ENCODE measurements at places on chromosomes 3 and 15.

DNA sequence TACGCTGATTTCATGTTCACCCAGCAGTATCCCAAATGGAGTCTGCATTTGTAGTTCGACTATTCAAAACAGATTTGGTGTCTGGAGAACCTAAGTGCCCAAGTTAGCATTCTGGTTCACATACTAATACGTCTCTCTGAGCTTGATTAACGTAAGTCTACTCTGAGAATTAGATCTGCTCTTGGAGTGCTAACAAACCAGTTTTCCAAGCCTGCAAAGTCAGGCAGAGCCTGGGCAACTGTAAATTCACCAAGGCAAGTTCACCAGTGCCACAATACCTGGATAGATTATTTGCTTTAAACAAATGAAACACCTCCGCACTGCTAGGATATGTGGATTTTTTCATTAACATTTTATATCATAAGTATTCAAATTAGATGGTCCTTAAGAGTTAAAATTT, 912.6 kb downstream of the ROBO1 start:
- DNase-seq: no peak

GRCh38 chr3:76570436-76571057, 469.4 kb upstream of the ROBO2 start:
- DNase-seq: peak; percentile 29

GRCh38 chr3:31673950-31674349, 141.2 kb downstream of the STT3B start:
- no peak for DNase-seq

DNA sequence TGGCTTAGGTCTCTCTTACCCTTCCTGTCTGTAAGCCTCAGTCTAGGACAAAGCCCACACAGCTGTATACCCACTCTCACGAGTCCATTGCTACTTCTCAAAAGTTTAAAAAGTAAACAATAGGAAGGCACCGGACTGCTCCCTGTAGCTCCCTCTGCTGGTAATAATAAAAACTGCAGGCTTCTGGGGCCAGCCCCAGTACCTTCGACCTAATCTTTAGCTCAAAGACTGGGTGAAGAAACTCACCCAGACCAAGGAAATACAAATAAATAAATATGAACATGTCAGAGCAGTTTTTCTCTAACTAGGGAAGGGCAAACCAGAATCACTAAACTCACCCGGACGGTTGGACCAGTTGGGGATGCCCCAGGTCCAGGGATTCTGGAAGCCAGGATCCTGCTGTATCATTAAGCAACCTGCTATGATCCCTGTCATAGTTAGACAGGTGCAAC, 5.0 kb downstream of the FAM219B start:
- DNase-seq: peak; percentile 51

DNA sequence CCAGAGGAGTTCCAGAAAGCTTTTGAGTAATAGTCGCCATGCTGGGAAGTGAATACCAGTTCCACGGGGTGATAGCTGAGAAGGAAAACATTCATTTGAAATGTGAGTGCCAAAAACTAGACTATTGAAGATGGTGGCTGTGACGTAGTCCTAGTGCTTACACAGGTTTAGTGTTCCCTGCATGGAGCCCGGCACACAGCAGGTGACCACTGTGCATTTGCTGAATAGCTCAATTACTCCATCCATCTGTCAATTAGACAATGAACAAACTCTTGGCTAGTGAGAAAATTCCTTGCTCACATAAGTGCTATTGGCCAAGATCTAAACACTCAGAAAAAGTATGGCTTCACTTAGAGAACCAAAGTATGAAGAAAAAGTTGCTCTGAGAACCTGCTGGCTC, 448.1 kb upstream of the WNT5A start:
- no peak for DNase-seq

- no peak for DNase-seq
Measured at GRCh38 chr3:146625186-146625775, 20.1 kb upstream of the PLSCR5 start.

- DNase-seq: no peak
Measured at GRCh38 chr3:186319945-186320344, 42.1 kb downstream of the DGKG start.

DNA sequence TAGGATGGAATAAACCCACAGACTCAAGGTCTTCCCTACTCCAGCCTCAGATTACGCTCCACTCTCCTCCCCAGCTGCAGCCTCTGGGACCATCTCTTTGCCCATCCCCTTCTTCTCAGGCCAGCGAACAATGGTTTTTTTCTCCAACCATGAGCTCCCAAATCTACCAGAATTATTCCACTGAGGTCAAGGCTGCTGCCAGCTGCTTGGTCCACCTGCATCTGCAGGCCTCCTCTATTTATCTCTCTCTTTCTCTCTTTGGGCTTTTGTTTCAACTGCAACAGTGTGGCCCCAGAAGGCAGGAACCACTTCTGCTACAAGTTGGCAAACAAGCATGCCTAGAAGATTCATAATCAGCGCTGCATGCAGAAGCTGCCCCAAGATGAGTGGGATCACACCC, 19.1 kb downstream of the CHRM5 start:
- no peak for DNase-seq

GRCh38 chr3:153639631-153640030, 477.6 kb downstream of the RAP2B start:
- no peak for DNase-seq

DNA sequence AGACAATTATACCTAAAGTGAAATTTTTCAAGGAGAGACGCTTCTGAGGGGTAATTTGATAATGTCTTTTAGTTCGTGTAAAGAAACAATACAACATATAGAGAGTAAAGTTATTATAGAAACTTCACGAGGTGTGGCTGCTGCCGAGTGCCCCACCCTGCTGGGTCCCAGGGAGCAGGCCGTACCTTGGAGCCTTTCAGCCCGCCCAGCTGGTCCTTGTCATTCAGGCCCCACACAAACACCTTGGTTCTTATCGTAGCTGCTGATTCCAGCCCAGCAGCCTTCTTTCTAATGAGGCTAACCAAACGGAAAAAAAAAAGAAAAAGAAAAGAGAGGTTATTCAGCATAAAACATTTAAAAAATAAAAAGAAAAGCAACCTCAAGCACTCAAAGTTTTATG, 83.1 kb upstream of the OCA2 start:
- DNase-seq: no peak

Data from NCI-H524 (cell line).